ENCODE measurements at places on chromosomes 7 and 10. TPM values are rescaled to one million over a fixed set of nuclear protein-coding genes. Genes with fewer than 3 reads are reported as not detected.

DNA sequence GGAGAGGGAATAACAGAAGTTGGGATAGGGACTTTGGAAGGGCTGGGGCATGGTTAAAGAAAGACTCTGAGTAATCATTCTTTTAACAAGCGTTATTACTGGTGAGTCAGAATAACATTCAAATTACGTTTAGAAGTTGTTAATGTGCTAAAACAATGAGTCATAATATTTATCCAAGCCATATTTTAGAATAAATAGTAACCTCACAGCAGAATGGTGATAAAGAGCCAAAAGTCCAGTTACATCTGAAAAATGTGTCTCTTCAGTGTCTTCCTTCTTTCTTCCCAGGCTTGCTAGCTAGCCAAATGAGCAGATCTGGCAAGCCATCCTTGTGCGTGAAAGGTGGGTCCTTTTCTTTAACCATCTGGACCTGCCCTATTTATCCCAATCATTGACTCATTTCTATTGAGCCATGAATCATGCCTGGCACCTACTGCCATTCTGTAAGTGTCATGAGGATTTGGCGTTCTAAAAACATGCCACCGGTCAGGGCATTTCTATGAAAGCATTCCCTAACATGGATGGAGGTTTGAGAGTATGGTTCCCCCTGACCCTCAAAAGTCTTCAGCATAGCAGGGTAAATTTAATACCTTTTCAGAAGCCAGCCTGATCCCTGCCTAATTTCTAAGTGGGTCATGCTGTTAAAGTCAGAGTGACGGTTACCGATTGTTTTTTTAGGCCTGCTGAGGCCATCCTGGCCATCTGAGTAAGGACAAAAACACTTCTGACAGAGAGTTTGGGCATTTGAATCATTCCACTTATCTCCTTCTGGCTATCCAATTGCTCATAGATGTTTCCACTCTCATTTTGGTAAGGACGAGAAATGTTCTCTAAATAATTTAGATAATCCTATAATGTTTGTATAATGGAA is 26.9 kb downstream of the MYPN start:
- no peaks in the 10 kb centered on the region for H3K4me1 ChIP-seq
- DNase-seq = no peak
- no peak overlapping the region for H3K4me3 ChIP-seq
- no peaks in the 10 kb centered on the region for H3K36me3 ChIP-seq

DNA sequence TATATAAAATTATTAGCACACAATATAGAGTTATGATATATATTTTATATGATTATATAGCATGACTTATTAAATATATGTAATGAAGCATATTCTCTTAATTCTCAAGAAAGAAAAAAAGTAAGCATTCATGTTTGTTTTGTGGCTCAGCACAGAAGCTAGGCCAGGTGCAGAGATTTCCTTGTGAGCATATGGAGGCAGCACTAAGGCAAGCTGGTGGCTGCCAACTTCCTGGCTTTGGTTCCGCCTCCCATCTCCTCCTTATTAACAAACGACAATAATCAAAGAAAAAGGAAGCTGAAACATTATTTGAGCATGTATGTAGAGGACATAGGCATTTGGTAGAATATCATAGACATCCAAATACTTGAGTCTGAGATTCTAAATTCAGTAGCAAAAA is 130.3 kb downstream of the ST7 start:
- H3K36me3 ChIP-seq = no peaks in the 10 kb centered on the region
- peaks cover 13% of the 10 kb centered on the region for H3K4me1 ChIP-seq
- no peak overlapping the region for H3K27ac ChIP-seq
- no peak overlapping the region for H3K4me3 ChIP-seq

- H3K27me3 ChIP-seq = no peaks in the 10 kb centered on the region
- peak overlapping the region; percentile 42 for H3K27ac ChIP-seq
- peak; percentile 46 for DNase-seq
- H3K4me1 ChIP-seq = peaks cover 64% of the 10 kb centered on the region
- no peak overlapping the region for H3K4me3 ChIP-seq
Measured at GRCh38 chr10:132628966-132629900, 91.6 kb downstream of the INPP5A start.

Gene AHR
- total RNA-seq = 118 TPM

Gene GOLGA7B
- total RNA-seq = 0.98 TPM

DNA sequence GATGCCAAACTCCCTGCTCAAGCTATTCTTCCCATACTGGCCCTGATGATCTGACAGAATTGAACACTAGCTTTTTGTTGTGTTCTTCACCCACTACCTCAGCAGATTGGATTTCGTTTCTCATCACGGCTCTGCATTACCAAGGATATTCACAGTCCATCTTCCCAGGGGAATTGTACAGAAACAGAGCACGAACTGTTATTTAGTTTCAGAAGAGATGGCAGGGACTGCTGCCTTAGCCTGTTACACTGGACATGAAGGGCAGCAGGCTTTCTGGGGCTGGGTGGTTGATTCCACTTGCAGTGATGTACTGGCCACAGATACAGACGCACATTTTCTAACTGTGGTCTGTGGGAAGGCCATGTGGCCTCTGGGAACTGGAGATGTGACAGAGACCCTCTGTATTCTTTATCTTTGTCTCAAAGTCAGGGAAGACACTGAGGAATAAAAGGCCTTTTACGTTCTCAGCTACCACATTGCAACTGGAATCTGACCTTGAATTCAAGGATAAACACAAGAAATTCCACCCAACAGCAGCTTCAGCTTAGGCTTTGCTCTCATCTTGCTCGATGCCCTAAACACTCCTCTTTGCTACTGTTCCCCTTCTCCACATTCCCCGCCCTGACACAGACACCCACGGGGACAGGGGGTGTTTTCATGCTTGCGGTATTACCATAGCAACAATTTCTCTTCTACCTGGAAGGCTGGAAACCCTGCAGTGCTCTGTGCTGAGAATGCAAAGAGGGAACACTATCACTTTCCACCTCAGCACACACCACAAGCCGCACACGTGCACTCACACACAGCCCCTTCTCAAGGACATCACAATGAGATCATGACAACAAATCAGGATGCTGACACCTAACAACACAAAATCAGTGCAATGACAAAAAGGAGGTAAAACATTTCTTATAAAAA is 81.7 kb downstream of the RNF216 start:
- peaks cover 48% of the 10 kb centered on the region for H3K4me1 ChIP-seq
- no peaks in the 10 kb centered on the region for H3K27me3 ChIP-seq
- no peak overlapping the region for H3K4me3 ChIP-seq
- no peak overlapping the region for H3K27ac ChIP-seq
- H3K36me3 ChIP-seq = peaks cover 18% of the 10 kb centered on the region

DNA sequence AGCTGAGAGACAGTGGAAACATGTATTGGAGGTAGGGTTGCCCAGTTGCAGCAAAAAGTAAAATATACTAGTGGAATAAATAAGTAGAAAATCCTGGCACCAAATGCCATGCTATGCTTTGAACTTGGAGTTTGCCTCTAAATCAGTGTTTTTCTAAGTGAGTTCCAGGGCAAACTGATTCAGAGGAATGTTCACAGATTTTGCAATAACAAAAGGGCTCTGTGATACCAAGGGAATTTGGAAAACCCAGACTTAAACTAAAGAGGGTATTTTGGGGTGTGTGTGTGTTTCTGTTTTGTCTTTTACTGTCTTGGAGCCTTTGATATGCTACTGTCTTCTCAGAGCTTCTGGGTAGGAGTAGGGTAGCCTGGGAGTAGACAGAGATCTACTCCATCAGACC is 39.9 kb downstream of the SLC26A4 start:
- H3K36me3 ChIP-seq = no peaks in the 10 kb centered on the region
- H3K4me3 ChIP-seq = no peak overlapping the region
- no peaks in the 10 kb centered on the region for H3K4me1 ChIP-seq
- H3K27me3 ChIP-seq = no peaks in the 10 kb centered on the region
- DNase-seq = no peak
- H3K27ac ChIP-seq = no peak overlapping the region

- H3K36me3 ChIP-seq = peaks cover 27% of the 10 kb centered on the region
- no peaks in the 10 kb centered on the region for H3K4me1 ChIP-seq
- no peak overlapping the region for H3K27ac ChIP-seq
- no peaks in the 10 kb centered on the region for H3K27me3 ChIP-seq
Measured at GRCh38 chr7:77382532-77382931, 33.6 kb downstream of the GSAP start.

GRCh38 chr7:1158203-1159126 is 1.5 kb downstream of the ZFAND2A start:
- H3K4me1 ChIP-seq = peaks cover 12% of the 10 kb centered on the region
- peak overlapping the region; percentile 63 for H3K27ac ChIP-seq
- H3K27me3 ChIP-seq = no peaks in the 10 kb centered on the region
- peak overlapping the region; percentile 77 for H3K4me3 ChIP-seq

Gene DPP6
- total RNA-seq = 1.6 TPM

Gene FAM13C
- 11.8 TPM for total RNA-seq

Gene EEPD1
- 9.9 TPM for total RNA-seq

DNA sequence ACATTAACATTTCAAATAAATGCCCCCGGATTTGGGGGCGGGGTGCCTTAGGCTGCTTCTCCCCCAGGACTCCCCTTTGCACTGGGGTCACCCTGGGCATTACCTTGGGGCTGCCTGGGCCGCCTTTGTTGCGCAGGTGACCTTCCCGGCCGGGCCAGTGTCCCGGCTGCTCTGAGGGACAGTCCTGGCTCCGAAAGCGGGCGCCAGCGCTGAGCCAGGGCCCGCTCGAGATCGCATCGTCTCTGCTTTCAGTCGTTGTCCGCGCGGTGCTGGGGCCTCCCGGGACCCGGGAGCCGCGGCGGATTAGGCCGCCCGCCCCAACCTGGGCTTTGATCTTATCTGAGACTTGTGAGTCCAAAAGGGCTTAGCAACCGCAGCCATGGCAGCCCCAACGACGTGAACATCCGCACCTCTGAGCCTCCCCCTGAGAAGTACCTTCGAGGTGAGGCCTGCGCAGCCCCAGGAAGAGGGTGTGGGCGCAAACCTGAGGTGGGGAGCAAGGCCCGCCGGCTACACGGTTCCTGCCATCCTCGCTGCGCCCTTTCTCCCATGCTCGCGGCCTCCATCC is 14.8 kb upstream of the WAPL start:
- H3K36me3 ChIP-seq = no peaks in the 10 kb centered on the region
- no peak overlapping the region for H3K27ac ChIP-seq
- peak overlapping the region; percentile 59 for H3K4me3 ChIP-seq

GRCh38 chr10:18949391-18949790 is 99.2 kb upstream of the MALRD1 start:
- no peak overlapping the region for H3K27ac ChIP-seq
- H3K27me3 ChIP-seq = no peaks in the 10 kb centered on the region
- DNase-seq = no peak
- no peak overlapping the region for H3K4me3 ChIP-seq

- no peaks in the 10 kb centered on the region for H3K36me3 ChIP-seq
- H3K4me1 ChIP-seq = peaks cover 14% of the 10 kb centered on the region
- H3K27ac ChIP-seq = no peak overlapping the region
- no peak for DNase-seq
- H3K27me3 ChIP-seq = no peaks in the 10 kb centered on the region
Measured at GRCh38 chr7:101947899-101948298, 130.5 kb downstream of the CUX1 start.

DNA sequence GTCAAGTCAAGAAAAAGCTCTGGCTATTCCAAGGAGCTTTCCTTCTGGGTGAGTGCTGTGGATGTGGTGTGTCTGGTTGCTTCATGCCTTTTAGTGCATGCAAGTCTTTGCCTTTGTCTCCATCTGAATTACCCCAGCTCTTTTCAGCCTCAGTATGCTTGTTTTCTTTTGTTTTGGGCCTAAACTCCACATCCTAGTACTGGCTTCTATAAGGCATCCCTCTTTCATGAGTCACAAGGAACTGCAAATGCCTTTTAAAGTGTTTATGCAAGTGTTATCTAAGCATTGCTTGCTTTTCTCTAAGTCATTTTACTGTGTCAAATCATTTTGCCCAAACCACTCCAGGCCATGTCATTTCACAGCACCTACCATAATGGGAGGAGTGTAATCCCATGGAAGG is 132.1 kb downstream of the PLCE1 start:
- no peak overlapping the region for H3K4me3 ChIP-seq
- no peaks in the 10 kb centered on the region for H3K27me3 ChIP-seq
- peaks cover 18% of the 10 kb centered on the region for H3K4me1 ChIP-seq
- no peak for DNase-seq

GRCh38 chr7:14938181-14938580 is 35.6 kb upstream of the DGKB start:
- H3K4me3 ChIP-seq = no peak overlapping the region
- no peaks in the 10 kb centered on the region for H3K36me3 ChIP-seq

GRCh38 chr7:121563177-121563576 is 167.1 kb upstream of the FAM3C start:
- no peaks in the 10 kb centered on the region for H3K36me3 ChIP-seq
- H3K27ac ChIP-seq = no peak overlapping the region
- H3K27me3 ChIP-seq = no peaks in the 10 kb centered on the region
- H3K4me3 ChIP-seq = no peak overlapping the region

GRCh38 chr7:19009241-19009935 is 108.0 kb downstream of the TWIST1 start:
- no peaks in the 10 kb centered on the region for H3K27me3 ChIP-seq
- no peak overlapping the region for H3K4me3 ChIP-seq
- H3K4me1 ChIP-seq = no peaks in the 10 kb centered on the region

Gene SNCG
- 17.2 TPM for total RNA-seq

Gene DOCK1
- 46.4 TPM for total RNA-seq

GRCh38 chr7:77157446-77157845 is 35.0 kb downstream of the CCDC146 start:
- H3K27me3 ChIP-seq = no peaks in the 10 kb centered on the region
- DNase-seq = no peak
- no peak overlapping the region for H3K27ac ChIP-seq
- no peaks in the 10 kb centered on the region for H3K4me1 ChIP-seq
- no peaks in the 10 kb centered on the region for H3K36me3 ChIP-seq
- H3K4me3 ChIP-seq = no peak overlapping the region

GRCh38 chr7:13880789-13881188 is 108.7 kb downstream of the ETV1 start:
- H3K36me3 ChIP-seq = no peaks in the 10 kb centered on the region
- no peak overlapping the region for H3K4me3 ChIP-seq
- no peak overlapping the region for H3K27ac ChIP-seq

Gene ADAM22
- 4.3 TPM for total RNA-seq

DNA sequence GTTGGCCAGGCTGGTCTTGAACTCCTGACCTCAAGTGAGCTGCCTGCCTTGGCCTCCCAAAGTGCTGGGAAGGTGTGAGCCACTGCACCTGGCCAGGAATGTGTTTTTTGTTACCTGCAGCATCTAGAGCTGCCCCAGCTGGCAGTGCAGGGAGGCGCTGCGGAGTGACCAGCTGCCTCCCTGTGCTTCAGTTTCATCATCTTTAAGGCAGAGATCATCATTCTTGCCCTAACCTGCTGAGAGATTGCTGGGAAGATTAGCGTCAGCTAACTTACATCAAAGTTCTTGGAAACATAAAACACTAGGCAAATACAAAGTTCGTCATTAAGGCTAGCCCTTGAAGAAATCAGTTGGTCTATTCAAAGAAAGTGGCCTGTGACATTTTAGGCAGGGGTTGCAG is 2.3 kb downstream of the ZNF282 start:
- H3K36me3 ChIP-seq = peaks cover 45% of the 10 kb centered on the region
- DNase-seq = peak; percentile 15
- no peaks in the 10 kb centered on the region for H3K27me3 ChIP-seq

Gene UCN3
- 1.2 TPM for total RNA-seq

All from upper lobe of right lung (tissue), 1 donor.